ENCODE measurements at places on chromosomes 5 and 9. TPM values are rescaled to one million over a fixed set of nuclear protein-coding genes. Genes with fewer than 3 reads are reported as not detected.
A peak's percentile ranks its signal among the peaks of the same experiment; 100 is the strongest.

The COL27A1 gene
- total RNA-seq = 2.1 TPM

DNA sequence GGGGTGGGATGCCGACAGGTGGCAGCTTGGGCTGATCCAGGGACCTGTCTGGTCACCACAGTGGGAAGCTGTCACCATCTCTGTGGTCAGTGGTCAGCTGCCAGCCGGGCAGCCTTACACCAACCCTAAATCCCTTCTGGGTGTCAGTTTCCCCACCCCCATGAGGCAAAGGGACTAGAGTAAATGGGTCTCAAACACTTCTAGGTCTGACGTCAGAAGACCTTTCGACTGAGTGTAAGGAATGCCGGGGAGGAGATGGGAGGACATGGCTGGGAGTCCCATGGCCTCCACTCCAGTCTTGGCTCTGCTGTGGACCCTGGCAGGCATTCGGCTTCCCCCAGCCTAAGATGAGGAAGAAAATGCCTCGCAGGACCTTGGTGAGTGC lies 40.3 kb upstream of the SLC25A51 start:
- DNase-seq = peak; percentile 58

The C1QTNF2 gene
- 2.0 TPM for total RNA-seq

DNA sequence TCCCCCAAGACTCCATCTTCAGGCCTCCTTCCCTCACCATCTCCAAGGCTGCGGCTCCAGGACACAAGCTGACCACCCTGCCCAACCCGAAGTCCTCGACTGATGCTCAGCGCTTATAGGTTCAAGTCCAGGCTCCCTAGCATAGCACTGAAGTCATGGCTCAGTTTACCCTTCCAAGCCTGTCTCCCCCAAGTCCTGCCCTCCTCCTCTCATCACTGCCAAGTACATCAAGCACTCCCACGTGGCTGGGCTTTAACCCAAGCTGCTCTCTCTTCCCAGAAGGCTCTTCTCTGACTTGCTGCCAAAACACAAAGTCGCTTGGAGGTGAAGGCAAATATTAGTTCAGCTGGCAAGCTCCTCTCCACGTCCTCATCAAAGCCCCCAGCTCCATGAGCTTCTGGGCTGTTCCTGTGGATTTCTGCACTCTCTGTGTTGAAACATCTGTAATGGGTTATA lies 22.1 kb upstream of the MARCHF6 start:
- DNase-seq = peak; percentile 88

DNA sequence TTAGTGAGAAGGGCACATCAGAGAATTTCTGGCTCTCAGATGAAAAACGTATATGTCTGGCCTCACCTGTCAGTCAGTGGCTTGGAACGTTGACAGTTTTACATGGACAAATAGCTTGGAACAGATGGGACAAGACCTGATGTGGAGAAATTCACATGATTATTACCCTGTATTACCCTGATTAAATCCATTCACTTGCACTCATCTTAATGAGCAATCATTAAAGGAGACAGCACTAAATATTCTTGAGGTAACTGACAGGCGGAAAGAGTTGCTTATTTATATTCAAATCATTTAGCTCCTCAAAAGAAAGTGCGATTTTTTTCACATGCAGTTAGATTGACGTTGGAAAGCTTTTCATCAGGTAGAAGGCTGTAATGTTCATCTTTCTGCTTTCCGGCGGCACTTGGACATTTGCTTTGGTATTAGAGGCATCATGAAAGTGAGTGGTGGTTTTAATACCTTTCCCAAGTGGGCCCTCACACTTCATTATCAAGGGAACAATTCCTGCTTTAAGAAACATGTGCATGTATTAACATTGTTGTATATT lies 11.7 kb upstream of the TAS2R1 start:
- DNase-seq = no peak

The DRD1 gene
- total RNA-seq = 0.18 TPM

Measured in fibroblast of the aortic adventitia (primary cell).